ENCODE measurements at places on chromosomes 5 and 9.

DNA sequence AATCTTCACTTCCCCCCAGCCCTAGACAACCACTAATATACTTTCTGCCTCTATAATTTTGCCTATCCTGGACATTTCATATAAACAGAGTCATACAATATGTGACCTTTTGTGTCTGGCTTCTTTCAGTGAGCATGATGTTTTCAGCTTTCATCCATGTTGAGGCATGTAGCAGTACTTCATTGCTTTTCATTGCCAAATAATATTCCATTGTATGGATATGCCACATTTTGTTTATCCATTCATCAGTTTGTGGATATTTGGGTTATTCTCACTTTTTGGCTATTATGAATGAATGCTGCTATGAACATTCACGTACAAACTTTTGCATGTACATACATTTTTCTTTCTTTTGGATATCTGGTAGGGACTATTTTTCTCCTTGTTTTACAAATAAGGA is 49.0 kb downstream of the WWC1 start:
- DNase-seq = no peak

- DNase-seq = no peak
These were observed 67.4 kb downstream of the VCAN start for GRCh38 chr5:83538786-83539462.

DNA sequence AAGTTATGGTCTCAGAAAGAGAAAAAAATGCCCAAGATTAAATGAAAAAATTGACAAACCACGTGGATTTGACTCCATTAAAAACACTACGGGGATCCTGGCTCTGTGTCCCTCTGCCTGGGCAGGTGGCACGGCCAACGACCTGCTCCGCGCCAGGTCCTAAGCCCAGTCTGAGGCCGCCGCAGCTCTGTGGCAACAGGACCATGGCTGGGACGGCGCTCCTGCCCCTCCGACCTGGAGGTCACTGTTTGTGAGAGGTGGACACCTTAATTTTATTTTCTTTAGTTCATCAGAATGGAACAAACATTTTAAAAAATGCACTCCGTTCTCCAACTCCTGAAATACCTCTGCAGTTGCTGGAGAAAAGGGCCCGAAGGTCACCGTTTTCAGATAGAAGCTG is 369.4 kb downstream of the CDH9 start:
- DNase-seq = peak; percentile 17

- DNase-seq = no peak
These were observed 40.7 kb downstream of the F2RL2 start for GRCh38 chr5:76582230-76583162.

GRCh38 chr5:146076028-146076427 is 29.3 kb downstream of the PLAC8L1 start:
- DNase-seq = no peak

GRCh38 chr5:172285226-172286143 is 1.9 kb upstream of the UBTD2 start:
- peak; percentile 39 for DNase-seq

DNA sequence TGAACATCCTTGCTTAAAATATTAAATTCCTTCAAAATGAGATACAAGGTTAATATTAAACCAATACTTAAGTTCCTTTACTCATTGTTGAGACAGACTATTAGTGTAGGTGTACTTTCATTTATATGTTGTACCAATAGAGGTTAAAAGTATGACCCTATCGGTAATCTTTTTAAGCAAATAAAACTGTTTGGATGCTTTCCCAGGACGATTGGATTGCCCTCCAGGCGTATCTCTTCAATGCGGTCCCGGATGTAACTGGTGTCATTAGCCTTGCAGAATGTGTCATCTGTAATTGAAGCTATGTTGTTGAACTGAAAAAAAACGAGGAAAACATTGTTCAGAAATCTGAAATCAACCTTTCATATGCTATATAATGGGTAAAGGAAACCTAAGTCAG is 18.9 kb downstream of the OGN start:
- DNase-seq = no peak

GRCh38 chr5:96919754-96920197 is 16.1 kb upstream of the LNPEP start:
- DNase-seq = no peak

DNA sequence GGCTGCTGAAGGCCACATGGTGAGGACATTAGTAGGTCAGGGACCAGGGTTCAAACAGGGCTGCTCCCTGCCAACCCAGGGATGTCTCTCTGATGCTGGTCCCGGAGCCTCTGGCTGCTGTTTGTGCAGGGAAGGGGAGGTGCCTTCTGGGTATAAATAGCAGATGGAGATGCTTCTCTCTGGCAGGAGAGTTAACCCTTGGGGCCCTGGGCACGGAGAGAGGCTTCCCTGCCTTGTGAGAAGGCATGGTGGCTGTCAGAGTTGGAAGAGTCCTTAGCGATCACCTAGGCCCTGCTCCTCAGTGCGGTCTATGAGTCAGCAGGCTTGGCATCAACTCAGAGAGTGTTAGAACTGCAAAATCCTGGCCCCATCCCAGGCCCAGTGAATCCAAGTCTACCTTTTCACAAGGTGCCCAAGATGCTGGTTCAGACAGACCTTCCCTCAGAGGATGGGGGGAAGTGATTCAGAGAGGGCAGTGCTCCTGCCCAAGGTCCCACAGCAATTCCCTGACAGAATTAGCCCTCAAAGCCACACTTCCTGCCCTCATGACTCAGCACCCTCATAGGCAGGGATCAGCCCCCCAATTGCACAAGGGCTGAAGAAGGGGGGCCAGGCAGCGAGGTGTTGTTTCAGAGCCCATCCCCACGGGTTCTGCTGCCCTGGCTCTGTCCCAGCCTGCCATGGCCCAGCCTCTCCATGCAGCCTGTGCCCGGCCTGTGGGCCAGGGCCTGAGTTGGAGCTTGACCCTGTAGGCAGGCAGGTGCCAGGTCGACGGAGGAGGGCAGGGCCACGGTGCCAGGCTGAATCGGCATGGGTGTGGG is 25.6 kb downstream of the CAMK2A start:
- DNase-seq = peak; percentile 69

GRCh38 chr5:145859897-145860296 is 12.9 kb downstream of the GRXCR2 start:
- DNase-seq = no peak

- DNase-seq = no peak
These were observed 173.4 kb downstream of the DNAH5 start for GRCh38 chr5:13771011-13771571.

- no peak for DNase-seq
These were observed 5.9 kb upstream of the FAT2 start for GRCh38 chr5:151596828-151597539.

DNA sequence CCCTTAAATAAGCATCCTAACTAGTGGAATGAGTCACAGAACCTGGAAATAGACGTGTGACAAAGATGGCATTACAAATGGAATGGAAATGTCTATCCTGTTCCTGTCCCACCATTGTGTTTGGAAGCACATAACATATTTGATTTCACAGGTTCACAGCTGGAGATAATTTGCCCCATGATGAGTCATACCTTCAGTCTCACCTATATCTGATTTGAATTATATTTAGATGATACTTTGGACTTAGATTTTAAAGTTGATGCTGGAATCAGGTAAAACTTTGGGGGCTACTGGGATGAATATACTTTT is 92.5 kb downstream of the CEMIP2 start:
- no peak for DNase-seq

- DNase-seq = no peak
These were observed 319.8 kb downstream of the HCN1 start for GRCh38 chr5:45376417-45376816.

DNA sequence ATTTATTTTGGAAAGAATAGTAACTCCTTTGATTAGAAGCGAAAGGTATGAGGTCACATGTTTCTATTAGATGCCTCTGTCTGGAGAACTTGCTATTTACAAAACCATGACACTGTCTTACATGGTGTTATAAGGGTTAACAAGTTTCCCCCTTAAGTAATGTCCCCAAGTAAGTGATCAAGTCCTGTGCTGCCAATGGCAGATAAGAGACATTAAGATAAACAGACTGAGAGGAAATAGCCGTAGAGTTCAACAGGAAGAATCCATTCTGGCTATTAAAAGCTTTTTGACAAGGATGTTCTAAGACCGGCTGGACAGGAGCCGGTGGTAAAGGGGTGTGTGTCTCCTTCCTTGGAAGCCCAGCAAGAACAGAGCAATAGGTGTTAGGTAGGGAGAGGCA is 257.5 kb downstream of the GADD45G start:
- no peak for DNase-seq

GRCh38 chr5:37717613-37718431 is 122.0 kb downstream of the GDNF start:
- peak; percentile 57 for DNase-seq

DNA sequence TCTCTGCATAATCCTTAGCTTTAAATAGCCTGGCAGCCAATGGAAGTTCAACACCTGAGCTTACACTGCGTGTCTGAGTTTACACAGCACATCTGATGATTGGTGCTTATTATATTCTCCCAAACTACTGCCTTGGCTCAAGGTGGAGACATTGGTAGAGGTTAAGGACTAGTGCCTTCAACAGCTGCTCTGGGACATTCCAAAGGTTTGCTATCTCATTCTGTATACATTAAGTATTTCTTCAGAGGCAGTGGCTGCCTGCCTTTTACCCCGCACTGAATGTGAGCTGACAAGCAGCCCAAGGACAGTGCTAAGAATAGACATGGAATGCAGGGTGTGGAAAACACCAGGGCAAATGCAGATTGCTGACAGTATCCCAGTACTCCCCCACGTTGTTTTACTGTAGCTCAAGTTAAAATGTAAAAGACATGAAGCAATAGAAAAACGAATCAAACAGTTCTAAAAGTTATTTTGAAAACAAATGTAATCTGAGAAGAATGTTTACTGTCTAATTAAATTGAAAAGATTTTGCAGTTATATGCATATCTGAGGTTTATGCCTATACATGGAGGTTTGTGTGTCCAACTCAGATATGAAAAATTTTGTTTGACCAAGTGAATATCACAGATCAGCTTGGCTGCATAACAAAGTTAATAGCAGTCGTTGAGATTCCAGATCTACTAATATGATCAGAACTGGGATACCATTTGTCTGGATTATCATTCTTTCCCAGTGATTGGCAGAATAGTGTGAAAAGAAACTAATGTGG is 1.8 kb downstream of the HSPB3 start:
- no peak for DNase-seq

DNA sequence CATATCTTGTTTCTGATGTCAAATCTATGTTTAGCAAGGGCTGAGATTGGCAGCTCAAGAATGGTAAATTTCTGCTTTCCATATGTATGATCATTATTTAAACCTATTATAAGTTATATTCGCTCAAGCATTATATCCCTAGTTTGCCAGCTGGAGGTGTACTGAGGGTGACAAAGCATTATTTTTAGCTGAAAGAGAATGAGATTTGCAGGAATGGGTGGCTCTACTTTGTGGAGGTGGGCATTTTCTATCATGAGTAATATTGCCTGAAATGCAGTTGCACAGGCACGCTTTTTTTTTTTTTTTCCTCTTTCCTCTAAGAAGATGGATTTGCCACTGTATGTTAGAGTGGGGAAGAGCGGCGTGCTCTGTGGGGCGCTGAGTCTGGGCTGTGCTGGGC is 393.8 kb downstream of the EBF1 start:
- DNase-seq = no peak

DNA sequence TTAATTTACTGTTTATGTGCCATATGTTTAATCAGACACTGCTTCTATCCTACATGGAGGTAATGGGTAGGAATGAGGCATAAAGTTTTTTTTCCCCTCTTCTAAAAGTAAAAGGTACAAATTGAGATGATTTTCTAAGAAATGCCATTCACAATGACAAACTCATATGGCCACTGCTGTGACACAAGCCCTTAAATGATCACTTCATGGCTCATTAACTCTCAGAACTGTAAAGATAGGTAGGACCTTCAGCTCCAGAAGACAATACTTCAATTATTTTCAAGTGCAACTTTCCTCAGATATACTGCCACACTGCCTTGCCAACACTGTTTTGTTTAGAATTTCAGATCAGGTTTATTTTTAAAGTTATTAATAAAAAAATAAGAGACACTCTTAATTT is 362.9 kb upstream of the ZNF608 start:
- DNase-seq = no peak

DNA sequence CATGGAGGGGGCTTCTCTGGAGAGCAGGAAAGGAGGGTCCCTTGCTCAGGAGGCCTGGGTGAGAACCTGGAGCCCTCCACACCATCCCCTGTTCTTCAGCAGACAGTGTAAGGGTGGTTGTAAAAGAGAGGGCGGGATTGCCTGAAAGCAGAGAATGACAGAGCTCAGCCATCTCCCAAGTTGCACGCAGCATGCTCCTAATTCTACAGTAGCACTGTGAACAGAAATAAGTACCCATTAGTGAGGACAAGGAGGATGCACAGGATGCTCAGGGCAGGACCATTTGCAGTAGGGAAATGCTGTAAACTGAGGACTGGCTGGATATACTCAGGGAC is 8.4 kb downstream of the CCDC69 start:
- DNase-seq = no peak

GRCh38 chr5:179410291-179411160 is 65.3 kb upstream of the ADAMTS2 start:
- no peak for DNase-seq

DNA sequence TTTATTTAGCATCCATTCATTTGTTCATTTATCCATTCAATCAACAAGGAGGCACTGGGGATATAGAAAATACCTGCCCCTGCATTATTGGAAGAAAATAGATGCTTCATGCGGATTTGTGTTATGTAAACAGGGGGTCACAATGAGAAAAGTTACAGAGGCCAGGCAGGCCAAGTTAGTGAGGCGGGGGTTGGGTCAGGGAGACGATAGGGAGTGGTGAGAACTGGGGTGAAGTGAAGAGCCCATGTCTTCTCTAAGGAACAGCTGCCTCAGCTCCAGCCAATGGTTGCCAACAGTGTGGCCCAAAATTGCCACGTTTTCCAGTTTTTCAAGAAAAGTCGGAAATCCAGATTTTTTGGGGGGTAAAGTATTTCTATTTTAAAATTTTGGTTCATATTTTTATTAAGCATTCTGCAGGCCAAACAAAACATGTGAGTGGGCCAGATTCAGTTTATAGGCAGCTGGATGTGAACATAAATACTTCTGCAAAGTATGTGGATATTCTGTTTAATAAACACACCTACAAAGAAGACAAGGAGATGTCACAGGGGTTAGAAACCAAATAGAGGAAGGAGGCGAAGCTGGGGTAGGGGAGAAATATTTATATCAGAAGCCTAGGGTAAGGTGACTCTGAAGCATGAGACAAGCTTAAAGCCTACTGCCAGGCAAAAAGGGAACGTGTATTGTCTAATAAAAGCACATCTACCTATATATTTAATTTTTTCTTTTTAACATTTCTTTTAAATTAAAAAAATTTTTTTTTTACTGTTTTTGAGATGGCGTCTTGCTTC is 44.0 kb downstream of the ALG2 start:
- no peak for DNase-seq

DNA sequence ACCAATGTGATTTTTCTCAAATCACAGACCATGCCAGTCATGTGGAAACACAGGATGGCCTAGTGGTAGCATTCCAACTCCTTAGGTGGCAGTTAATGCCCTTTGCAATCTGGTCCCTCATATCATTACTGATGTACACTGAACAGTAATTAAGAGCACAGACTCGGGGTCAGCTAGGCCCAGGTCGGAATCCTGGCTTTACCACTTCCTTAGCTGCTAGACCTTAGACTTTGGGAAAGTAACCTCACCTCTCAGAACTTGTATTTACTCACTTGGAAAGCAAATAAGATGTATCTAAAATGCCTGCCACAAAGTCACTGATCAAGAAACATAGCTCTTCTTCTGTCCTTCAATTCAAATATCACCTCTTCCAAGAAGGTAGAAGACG is 112.8 kb downstream of the MAPKAP1 start:
- peak; percentile 32 for DNase-seq

- DNase-seq = no peak
These were observed 62.5 kb upstream of the PTPN3 start for GRCh38 chr9:109560470-109561132.

All from cerebellar cortex (tissue), 1 donor.